ENCODE measurements at places on chromosomes 1 and 21. TPM values are rescaled to one million over a fixed set of nuclear protein-coding genes. Genes with fewer than 3 reads are reported as not detected.
A peak's percentile ranks its signal among the peaks of the same experiment; 100 is the strongest.

- DNase-seq: no peak
Measured at GRCh38 chr21:18249672-18250071, 5.0 kb downstream of the CHODL start.

GRCh38 chr1:20142001-20142710, 3.0 kb downstream of the PLA2G2F start:
- no peak for DNase-seq

DNA sequence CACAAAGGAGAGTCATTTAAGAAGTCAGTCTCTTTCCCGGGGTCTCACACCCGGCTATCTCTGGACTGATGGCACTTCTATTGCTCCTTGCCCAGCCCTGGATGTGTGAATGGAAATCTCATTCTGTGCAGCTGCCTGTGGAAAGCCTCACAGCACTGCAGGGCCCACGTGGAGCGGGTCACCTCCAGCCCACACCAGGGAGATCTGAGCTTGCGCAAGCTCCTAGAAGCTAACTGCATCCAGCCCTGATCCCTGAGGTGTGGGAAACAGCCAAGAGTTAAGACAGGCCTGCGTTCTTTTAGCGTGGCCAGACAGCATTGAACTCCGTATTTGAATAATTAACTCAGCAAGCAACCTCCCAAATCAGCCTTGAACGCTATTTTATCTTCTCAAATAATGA, 150.5 kb downstream of the LRIG2 start:
- DNase-seq: peak; percentile 5

The IFI16 gene
- total RNA-seq: 109 TPM

- DNase-seq: peak; percentile 68
Measured at GRCh38 chr21:37199057-37199924, 67.8 kb downstream of the VPS26C start.

GRCh38 chr1:181062836-181063428, 25.6 kb upstream of the IER5 start:
- no peak for DNase-seq

The LYSMD1 gene
- total RNA-seq: 9.5 TPM

The SPATA45 gene
- 0.65 TPM for total RNA-seq

- DNase-seq: no peak
Measured at GRCh38 chr1:5733596-5733995, 258.6 kb downstream of the NPHP4 start.

GRCh38 chr1:213983493-213984386, 4.0 kb upstream of the PROX1 start:
- no peak for DNase-seq

DNA sequence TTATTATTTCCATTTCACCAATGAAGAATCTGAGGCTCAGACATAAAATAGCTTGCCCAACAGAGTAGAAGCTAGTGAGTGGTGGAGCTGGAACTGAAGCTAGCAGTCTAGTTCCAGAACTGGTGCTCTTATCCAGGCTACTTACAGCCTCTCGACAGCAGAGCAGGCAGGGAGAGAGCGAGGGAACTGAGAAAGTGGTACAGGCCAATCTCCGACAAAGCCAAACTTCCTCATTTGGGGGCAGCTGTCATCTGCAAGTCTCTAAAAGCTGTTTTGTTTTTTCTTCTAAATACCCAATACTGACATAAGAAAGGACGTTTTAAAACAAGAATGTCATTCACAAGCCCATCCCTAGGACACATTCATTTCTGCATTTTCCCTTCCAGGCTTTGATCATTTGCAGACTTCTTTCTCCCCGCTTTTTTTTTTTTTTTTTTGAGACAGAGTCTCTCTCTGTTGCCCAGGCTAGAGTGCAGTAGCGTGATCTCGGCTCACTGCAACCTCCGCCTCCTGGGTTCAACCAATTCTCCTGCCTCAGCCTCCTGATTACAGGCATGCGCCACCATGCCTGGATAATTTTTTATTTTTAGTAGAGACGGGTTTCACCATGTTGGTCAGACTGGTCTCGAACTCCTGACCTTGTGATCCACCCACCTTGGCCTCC, 20.0 kb downstream of the YIPF1 start:
- no peak for DNase-seq

GRCh38 chr1:10760566-10761502, 35.6 kb downstream of the CASZ1 start:
- DNase-seq: no peak

DNA sequence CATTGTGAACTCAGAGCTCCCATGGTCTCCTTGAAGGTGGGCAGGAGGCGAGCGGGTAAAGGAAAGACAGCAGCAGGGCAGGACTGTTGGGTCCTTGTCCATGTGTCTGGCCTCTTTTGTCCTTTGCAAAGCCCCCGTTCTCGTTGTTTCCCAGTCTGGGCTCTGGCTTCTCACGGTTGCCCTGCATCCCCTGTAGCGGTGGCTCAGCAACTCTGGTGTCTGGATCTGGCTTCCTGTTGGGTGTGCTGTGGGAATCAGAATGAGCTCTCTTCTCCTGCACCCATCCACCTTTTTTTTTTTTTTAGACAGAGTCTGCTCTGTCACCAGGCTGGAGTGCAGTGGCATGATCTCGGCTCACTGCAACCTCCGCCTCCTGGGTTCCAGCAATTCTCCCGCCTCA, 11.1 kb downstream of the H6PD start:
- DNase-seq: no peak

All from astrocyte (in vitro differentiated cells and primary cell).